CD4-positive, alpha-beta T cell treated with Interleukin-17A for 1 hour (primary cell): ENCODE measurements at places on chromosomes 5 and 9.

GRCh38 chr5:138282920-138283742 is 8.7 kb upstream of the GFRA3 start:
- peak; percentile 17 for DNase-seq

GRCh38 chr5:153610009-153610408 is 119.5 kb downstream of the GRIA1 start:
- DNase-seq = no peak

DNA sequence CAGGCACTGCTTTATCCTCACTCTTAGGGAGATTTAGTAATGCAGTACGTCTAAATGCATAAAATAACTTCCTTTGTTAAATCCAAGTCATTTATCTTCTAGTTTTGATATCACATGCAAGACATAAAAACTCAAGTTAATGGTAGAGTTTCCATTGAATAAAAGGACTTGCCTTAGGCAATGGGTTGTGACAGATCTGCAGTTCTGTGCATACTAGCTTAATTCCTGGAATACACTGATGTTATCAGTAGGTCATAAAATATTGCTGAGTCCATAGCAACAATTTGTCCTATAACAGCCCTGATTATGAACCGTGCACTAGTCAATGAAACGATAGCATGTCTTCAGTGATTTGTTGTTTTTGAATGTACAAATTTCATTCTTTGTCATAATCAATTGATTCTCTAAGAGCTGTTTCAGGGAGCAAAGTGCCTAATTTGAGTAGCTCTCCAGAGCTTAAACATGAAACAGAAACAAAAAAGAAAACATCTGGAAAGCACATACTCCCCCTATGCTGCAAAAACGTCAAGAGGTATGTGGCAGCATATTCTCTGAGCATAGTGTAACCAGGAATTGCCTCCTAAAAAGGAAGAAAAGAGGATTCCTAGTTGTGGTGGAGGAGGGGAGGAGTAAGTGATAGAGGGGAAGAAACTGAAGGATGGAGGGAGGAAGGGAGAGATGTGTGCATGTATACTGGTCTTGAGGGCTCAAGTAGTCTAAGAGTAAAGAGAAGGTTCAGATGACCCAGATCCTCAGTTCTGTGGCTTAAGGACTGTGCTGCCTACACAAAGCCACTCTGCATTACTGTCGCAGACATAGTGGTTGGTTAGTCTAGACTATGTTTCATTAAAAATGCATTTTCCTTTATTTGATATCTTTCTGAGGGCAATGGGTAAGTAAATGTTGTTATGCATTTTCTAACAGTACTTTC is 589.2 kb downstream of the PRR16 start:
- no peak for DNase-seq

- no peak for DNase-seq
Measured at GRCh38 chr5:137497396-137498290, 1.5 kb downstream of the SPOCK1 start.

DNA sequence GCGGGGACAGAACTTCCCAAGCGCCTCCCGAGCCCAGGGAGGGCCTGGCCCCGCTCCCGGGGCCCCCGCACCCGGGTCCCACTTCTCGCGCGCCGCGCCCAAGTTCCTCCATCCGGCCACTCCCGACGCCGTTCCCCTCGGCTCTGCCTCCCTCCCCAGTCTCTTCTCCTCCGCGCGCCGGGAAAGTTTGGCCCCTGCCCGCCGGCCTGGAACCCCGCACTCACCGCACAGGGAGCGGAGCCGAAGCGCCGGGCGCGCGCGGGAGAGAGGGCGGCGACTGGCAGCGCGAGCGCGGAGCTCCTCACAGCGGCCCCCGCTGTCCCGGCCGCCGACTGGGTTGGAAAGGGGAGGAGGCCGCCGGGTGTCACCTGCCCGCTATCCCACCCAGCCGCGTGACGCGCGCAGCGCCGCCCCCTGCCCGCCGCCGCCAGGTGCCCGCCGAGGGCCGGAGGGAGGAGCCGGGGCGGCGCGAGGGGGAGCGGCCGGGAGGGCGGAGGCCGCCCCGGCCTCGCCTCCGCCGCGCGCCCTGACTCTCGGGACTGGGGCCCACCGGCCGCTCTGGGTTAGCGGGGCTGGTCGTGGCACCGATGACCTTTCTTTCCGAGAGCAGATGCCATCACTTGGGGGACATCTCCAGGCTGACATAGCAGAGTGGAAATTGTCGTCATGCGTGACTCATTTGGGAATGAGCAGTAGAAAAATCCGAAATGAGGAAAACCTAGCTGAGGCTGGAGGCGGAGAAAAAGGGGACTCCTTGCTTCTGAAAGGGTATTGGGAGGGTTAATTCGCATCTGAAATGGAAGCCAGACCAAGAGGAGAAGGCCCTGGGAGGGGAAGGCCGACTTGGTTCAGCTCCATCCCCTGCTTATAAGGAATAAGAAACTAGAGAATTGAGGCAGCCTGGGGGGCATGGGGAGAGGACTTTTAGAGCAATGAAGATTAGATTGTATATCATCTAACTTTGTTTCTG is at the start of gene ELOVL7:
TSS of gene ELOVL7 (minus strand) at position 334 of the 970 bp plus-strand sequence. CDS start 56,872 bp downstream, outside the sequence.
- peak; percentile 6 for DNase-seq

- DNase-seq = no peak
Measured at GRCh38 chr9:73745598-73745997, 593.9 kb downstream of the ANXA1 start.

DNA sequence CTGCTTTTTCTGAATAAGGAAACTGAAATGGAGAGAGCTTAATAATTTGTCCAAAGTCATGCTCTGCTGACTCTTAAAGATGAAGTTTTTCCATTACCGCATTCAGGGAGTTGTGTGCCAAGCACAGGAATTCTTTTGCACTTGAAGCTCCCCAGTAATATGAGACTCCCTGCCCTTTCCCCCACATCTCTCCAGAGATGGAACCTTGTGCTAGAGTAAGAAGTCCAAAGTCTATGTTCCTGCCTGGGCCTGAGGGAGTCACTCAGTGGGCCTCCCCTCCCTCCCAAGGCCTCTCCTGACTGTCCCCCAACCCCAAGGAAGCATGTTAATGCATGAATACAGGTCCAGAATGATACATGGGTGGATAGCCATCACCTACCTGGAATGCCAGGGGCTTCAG is 173.3 kb upstream of the SEMA6A start:
- DNase-seq = no peak

DNA sequence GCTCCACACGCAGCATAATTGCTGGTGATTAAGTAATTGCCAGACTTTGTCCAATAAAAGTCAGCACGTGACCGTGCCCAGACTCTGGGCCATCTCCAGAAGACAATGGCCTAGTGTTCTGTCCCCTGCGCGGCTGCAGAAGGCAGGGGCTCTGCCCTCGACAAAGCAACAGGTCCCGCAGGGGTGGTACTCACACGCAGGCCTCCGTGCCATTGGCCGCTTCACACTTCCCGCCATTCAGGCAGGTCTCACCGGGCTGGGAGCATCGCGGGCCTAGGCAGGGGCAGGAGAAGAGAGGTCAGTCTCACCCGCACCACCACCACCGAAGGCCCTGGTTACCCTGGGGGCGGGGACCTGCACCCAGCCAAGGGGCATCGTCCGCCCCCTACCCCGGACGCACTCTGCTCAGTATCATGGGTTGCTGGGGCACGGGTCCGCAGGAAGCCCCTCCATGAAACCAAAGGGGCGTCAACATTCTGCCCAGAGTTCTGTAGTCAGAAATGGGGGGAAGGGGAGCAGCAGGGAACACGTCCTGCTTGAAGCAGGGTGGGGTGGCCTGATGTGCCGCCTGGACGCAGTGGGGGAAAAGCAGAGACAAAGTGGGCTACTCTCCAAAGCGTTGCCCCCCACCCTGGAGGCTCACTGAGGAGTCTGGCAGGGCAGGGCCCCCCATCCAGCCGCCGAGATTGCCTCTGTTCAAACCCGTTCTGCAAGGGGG is 1.9 kb downstream of the NOTCH1 start:
- DNase-seq = no peak

- DNase-seq = peak; percentile 55
Measured at GRCh38 chr9:132575005-132575609, 7.3 kb upstream of the BARHL1 start.

DNA sequence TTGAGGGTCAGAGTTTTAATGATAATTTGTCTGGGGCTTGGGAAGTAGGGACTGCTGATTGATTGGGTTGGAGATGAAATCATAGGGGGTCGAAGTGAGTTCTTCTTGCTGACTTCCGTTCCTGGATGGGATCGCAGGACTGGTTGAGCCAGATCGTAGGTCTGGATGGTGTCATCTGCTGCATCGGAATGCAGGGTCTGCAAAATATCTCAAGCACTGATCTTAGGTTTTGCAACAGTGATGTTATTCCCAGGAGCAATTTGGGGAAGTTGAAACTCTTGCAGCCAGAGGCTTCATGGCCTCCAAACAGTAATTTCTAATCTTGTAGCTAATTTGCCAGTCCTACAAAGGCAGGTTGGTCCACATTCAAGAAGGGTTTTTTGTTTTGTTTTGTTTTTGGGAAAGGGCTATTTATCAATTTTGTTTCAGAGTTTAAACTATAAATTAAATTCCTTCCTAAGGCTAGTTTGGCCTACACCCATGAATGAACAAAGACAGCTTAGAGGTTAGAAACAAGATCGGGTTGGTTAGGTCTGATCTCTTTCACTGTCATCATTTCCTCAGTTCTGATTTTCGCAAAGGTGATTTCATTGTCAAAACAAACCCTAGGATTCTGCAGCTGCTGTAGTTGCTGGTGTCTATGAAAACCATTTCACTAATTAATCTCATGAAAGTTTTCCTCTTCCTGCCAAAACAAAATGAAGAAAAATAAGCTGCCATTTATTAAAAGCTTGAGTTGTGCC is 388.0 kb downstream of the TMEM232 start:
- no peak for DNase-seq

GRCh38 chr5:135318037-135318436 is 81.0 kb downstream of the MACROH2A1 start:
- no peak for DNase-seq

- DNase-seq = no peak
Measured at GRCh38 chr5:145499483-145499882, 335.7 kb downstream of the PRELID2 start.

GRCh38 chr5:15682566-15682965 is 182.6 kb downstream of the FBXL7 start:
- no peak for DNase-seq

DNA sequence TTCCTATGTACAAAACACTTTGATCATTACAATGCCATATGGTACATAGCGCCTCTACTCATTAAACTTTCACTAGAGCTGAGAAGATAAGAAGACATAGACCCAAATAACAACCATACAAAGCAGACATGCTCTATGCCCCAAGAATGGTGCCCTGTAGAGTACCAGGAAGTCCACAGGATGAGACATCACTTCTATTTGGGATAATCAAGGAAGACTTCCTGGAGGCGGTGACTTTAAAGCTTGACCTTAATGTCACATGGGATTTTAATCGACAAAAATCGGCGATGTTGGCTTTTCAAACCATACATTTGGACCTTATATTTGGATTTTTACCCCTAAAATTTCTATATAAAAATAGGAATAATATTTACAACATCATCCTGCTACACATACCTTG is 224.3 kb upstream of the MAP3K1 start:
- no peak for DNase-seq

DNA sequence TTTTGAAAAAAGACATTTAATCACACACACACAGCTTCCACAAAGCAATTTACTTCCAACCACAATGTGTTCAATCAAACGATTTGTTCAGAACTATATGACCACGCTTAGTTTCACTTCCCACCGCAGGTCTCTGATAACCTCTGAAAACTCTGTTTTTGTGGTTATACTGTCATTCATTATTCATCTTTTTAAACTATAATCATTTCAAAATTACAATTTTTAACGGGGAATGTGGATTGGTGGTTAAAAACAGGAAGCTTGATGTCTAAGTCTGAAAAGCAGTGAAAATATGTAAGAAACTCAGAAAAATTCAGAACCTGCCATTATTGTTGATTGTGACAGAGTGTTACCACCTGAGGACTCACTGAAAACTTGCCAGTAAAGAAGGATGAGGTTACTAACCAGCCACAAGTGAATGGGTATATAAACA is 12.7 kb upstream of the TMEM174 start:
- peak; percentile 47 for DNase-seq
